Activated CD8-positive, alpha-beta memory T cell treated with anti-CD3 and anti-CD28 coated beads for 4 hours (primary cell): ENCODE measurements at places on chromosomes 6 and 20.

DNA sequence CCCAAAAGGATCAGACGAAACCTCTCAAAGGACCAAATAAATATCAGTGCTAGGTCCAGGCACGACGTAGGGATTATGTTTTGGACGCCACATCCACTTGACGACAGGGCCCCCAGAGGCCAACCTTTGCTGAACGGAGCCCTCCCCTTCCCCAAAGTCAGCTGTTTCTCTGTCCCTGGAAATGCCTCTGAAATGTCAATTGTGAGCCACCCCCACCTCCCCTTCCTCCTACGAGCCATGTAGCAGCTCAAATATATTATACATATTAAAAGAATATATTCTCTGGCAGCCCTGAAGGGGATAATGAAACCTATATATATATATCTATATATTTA, 39.6 kb upstream of the BLCAP start:
- no peak for DNase-seq

GRCh38 chr6:22399693-22400092, 102.9 kb upstream of the PRL start:
- DNase-seq: no peak

GRCh38 chr20:755941-756340, 12.4 kb downstream of the SLC52A3 start:
- DNase-seq: no peak

DNA sequence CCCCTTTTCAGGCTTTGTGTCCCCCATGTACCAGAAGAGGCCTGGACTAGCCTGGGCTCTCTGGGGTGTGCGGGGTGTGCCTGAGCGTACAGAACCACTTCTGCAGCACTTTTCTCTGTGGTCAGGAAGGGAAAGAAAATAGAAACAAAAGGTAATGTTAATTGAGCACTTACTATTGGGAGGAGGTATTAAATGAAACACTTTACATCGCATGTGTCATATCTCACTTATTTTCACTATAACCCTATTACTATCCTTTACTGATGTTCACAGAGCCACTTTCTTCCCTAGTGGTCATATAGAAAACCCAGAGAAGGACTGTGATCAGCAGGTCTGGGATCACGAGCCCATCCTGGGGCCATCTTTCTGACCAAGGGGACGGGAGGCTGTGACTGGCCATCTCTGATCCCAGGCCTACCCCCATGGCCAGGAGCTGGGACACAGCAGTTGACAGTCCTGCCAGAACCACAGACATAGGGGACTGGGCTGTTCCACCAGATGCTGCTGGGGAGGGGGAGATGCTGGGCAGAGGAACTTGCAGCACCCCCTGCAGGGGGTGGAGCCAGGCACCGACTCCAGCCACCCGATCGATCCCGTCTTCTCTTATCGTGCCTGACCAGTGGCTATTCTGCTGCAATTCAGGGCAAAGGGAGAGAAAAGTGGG, 107.6 kb downstream of the VEGFA start:
- DNase-seq: no peak

- DNase-seq: no peak
Observed at GRCh38 chr20:15005300-15005986, 668.0 kb upstream of the FLRT3 start.

DNA sequence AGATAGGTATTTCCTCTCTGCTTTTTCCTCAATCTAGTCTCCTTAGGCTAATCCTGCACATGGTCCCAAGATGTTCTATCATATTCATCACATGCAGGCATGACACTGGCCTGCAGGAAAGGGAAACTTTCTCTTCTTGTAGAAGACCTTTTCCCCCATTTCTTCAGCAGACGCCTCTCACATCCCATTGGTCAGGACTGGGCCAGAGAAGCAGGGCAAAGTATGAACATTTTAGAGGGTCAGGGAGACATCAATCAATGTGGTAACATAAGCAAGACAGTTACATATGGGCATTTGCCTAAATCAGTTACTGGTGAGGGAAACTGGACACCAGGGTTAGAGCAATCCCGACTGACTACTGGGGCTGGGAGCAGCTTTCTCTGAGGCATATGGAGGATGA, 90.1 kb downstream of the CRYBG1 start:
- DNase-seq: no peak

GRCh38 chr6:167892835-167893815, 66.4 kb downstream of the AFDN start:
- no peak for DNase-seq

DNA sequence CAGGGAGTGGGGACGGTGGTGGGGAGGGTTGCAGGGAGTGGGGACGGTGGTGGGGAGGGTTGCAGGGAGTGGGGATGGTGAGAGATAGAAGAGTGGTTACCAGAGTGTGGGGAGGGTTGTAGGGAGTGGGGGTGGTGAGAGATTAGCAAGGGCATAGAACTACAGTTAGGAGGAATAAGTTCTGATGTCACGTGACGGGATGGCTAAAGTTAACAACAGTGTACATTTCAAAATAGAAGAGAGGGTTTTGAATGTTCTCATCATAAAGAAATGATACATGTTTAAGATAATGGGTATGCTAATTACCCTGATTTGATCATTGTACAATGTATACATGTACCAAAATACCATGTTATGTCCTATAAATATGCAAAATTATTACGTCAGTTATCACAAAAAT, 57.6 kb upstream of the FRMD1 start:
- DNase-seq: no peak

DNA sequence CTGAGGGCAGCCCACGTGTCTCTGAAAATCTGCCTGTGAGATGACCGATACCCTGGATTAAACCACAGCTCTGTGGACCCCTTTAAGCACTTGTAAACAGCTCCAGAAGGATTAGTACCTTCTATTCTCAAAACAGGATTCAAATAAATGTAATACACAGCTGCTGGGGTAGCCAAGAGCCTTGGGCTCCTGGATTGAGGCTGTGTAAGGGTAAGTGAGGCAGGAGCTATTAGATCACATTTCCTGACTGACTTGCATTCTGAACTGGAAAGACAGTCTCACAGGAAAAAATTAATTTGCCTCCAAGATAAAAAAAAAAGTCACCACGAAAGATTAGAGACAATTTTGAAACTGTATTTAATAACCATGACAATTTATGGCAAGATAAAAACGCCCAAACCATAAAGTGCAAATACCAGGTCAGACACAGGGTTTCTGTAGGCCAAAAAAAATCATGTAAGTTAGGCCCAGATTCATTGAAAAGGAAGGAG, 78.0 kb downstream of the TRMT11 start:
- DNase-seq: no peak

GRCh38 chr6:157811476-157812173, 11.4 kb upstream of the SNX9 start:
- no peak for DNase-seq

- no peak for DNase-seq
Observed at GRCh38 chr20:20785226-20785625, 72.8 kb upstream of the RALGAPA2 start.

- DNase-seq: no peak
Observed at GRCh38 chr20:48154040-48154765, 368.9 kb upstream of the SULF2 start.

- DNase-seq: no peak
Observed at GRCh38 chr6:56956491-56956890, 1.6 kb downstream of the BEND6 start.

- no peak for DNase-seq
Observed at GRCh38 chr20:40207655-40208054, 481.4 kb downstream of the MAFB start.

DNA sequence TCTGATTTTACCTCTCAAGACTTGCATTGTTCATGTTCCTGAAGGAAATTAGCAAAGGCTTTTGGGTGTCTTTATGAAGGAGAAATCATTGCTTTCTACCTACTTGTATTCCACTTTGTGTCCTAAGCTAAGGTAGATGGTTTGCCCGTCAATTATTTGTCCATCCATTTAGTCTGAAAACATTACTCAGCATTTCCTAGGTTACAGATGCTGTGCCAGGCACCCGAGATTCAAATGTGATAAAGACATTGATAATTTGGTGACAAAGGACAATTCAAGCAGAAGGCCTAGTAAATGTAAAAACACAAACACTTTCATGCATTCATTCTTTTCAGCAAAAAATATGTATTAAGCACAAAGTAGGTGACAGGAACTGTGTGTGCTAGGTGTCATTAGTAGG, 251.1 kb downstream of the FARS2 start:
- no peak for DNase-seq

GRCh38 chr20:62860924-62861691, 514 bp downstream of the TCFL5 start:
- DNase-seq: no peak

DNA sequence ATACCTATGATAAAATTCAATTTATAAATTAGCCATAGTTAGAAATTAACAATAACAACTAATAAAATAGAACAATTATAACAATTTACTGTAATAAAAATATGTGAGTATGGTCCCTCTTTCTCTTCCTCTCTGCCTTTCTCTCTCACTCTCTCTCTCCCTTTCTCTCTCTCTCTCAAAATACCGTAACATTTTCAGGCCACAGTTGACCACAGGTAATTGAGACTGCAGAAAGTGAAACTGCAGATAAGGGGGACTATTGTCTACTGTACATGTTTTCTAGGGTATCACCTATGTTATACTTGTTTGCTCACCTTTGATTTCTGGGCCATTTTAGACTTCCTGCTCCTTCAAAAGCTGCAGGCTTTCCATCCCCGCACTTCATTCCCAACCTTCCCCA, 46.8 kb downstream of the LY86 start:
- DNase-seq: no peak

DNA sequence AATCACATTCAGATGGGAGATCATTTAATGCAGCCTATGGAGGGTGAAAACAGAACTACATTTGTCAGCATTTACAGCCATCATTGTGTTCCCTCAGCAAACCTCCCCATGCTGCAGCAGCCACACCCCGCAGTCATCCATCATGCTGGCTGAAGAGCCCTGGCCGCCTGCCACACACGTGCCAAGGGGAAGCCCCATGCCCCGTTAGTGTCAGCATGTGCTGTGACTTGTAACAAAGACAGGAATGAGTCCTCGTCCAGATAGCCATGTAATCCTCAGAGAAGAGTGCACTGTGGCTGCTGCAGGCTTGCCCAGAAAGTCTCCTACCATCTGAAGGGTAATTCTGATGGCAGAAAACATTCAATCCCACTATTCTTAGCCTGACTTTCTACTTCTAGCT, 1097.8 kb downstream of the KIF16B start:
- DNase-seq: no peak

DNA sequence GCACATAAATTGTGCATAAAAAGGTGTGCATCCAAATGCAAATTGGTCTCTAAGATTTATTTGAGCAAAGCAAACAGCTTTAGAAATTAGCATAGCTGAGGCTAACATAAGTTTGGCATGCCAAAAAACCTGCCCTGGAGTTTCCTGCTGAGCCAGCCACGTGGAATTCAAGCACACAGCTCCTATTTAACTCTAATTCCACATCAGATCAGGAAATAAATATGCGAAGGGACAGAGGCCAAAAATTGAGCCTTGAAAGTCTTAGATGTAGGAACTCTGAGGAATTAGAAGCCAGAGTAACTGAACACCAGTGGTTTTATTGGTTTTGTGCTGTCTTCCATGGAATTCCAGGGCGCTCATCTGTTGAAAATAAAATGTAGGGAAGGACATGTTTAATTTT, 19.6 kb downstream of the SOBP start:
- no peak for DNase-seq

- no peak for DNase-seq
Observed at GRCh38 chr6:36444470-36444869, 1.7 kb downstream of the KCTD20 start.

GRCh38 chr6:45635284-45635867, 257.6 kb upstream of the SUPT3H start:
- no peak for DNase-seq
